Transverse colon (tissue), 4 donors: ENCODE measurements at places on chromosomes 1 and 21.

- no peak for DNase-seq
Observed at GRCh38 chr1:111814305-111814628, 58.6 kb downstream of the DDX20 start.

DNA sequence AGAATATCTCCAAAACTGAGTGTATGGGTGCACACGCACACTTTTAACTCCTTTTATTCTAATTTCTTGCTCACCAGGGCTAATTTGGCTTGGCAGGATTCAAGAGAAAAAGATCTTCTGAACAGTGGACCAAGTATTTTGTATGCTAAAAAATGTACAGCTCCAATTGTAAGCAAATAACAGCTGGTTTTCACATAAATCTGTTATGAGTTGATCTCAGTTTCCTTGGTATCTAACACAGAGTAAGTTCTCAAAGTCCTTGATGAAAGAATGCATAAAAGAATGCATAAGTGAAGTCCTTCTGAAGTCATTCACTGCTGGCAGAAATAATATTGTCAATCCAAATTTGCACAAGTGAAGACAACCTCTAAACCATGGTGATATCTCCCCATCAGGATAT, 213.0 kb downstream of the OMA1 start:
- no peak for DNase-seq

DNA sequence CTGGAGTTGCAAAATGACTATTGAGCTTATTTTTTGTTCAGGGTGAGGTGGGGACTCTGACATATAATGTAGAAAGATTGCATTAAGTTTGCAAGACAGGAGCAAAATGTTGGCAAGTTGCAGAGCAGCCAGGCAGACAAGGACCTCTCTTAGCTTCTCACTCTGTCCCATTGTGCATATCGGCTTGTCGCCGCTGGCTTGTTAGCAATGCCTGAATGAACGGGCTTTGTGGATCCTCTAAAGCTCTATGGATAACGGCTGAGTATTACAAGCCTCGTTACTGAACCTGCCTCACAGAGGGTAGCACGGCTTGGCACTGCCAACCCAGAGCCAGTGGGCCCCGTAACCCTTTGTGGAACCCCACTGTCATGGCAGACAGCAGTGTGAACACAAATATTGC, 68.4 kb downstream of the TNR start:
- no peak for DNase-seq

DNA sequence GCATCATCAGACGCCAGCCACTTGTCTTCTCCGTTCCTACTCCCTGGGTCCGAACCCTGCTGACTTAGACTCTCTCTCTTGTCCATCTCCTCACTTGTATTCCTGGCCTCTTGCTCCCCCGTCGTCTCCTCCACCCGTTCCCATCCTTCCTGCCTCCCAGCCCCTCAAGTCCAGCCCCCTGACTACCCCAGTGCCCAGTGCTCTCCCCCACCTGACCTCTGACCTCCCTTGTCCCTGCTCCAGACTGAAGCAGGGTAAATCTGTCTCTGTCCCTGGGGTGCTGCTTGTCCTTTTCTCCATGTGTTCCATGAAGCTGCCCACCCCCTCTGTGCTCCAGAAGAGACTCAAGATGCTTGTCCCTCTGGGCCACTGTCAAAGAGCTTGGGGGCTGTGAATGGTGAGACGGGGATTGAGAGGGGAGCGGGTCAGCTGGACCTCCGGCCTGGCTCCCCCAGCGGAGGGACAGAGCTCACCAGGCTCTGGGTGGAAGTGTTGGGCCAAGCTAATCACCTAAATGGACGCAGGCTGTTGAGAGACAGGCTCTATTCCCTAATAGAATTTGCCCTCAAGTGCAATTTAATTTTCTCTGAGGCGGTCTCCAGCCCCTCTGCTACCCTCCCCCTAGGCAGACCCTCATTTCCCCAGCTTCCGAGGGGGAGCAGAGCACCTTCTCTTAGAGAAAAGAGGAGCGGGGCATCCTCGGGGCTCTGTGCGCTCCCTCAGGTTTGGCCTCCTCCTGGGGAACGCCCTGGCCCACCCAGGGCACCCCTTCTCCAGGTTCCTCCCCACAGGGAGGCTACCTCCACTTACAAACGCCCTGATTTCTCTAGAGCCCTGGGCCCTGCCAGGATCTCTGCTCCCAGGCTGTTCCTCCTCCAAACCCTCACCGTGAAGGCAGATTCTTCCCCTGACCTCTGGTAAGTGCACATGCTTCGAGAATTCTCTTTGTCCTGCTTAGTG, 11.0 kb upstream of the LHX4 start:
- no peak for DNase-seq

GRCh38 chr1:224116131-224116530, 2.2 kb downstream of the FBXO28 start:
- DNase-seq, result no peak

DNA sequence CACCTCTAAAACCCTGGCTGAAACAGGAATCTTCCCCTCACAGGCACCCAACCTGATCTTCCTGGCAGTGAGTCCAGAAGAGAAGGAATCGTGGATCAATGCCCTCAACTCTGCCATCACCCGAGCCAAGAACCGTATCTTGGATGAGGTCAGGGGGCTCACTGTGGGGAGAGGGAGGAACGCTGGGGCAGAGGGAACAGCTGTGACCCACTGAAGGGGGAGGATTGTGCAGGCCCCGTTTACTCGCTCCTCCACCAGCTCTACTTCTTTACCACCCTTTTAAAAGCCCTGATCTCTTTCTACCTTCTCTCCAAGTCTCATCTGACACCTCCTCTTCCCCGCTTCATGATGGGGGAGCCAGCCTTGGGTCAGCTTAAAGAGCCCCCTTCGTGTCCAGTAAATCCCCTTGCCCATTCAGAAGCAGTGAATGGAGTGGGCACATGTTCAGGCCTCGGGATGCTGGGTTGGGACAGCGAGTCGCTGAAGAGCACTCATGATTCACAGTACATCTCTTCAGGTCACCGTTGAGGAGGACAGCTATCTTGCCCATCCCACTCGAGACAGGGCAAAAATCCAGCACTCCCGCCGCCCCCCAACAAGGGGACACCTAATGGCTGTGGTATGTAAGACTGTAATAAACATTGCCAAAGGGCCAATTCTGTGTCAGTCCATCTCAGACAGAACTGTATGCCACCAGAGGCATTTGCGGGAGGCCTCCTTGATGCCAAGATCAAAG, 7.3 kb downstream of the PLEKHO1 start:
- DNase-seq, result no peak

DNA sequence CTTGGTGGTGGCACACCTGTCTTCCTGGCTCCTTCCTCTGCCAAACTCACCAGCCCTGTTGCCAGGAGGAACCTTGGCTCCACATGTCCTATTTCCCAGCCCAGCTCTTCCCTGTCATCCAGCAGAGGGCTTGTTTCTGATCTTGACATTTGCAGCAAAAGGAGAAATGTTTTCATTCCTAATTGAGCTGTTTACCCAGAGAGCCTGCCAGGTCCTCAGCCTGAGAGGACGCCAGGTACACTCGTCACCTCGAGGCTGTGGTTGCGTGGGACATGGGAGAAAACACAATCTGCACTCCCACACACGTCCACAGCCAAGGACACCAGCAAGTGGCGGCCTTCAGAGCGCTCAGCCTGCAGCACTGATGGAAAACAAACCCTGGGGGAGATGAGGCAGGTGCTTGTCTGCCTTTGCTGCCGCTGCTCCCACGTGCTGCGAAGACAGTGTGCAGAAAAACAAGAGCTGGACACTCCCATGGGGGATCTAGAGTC, 132.8 kb upstream of the CD34 start:
- no peak for DNase-seq

GRCh38 chr1:58809325-58810010, 25.6 kb upstream of the JUN start:
- DNase-seq, result no peak

DNA sequence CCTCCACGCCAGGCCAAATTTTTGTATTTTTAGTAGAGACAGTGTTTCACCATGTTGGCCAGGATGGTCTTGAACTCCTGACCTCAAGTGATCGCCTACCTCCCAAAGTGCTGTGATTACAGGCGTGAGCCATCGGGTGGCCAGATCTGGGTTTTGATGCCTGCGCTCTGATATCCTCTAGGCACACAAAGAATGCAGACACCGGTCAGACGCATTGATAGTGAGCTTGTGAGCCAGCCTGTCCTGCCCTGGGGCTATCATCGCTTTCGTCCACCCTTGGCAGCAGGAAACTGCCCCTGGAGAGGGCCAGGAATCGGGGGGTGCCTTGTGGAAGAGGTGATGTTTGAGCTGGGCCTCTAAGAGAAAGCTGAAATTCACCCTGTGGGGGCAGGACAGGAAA, 4.0 kb downstream of the FBLIM1 start:
- DNase-seq, result no peak

DNA sequence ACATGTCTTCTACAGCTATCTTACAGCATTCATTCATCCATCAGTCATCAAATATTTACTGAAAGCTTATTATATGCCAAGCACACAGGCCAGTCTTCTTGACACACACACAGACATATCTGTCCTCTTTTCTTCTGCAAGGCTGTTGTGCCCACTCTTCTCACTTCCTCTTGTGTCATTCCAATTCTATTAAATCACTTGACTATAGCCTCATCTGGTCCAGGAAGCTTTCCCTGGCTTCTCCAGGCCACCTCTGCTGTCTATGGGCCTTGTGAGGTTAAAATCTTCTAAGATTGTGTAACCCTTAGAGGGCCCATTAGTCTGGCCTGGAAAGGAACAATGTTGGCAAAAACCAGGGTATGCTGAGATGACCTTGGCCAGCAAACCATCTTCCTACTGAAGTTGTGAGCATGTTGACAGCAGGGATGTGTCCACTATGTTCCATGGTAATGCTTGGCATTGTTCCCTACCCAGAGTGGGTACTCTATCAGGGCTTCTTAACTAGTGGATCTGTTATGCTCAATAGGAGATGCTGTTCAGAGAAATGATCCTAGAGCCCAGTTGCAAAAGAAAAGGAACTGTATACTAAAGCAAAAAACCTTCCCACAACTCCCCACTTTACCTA, 5.3 kb downstream of the TRAF3IP3 start:
- no peak for DNase-seq

DNA sequence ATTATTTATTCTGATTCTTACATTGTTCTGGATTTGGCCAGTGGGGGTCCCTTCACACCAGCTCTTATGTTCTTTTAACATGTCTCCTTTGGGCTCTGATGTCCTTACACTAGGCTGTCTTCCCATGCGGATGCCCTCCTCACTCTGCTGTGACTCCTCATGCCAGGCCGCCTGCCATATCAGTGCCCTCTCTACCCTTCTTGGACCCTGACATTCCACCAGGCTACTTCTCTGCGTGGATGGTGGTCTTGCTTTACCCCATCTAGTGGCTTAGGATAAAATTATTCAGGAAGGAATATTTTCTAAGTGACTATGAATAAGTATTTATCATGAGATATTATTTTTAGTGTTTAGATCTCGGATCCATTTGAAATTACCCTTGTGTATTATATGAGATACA, 21.2 kb downstream of the ATF6 start:
- DNase-seq, result no peak

- no peak for DNase-seq
Observed at GRCh38 chr1:230281556-230281955, 144.6 kb downstream of the PGBD5 start.

DNA sequence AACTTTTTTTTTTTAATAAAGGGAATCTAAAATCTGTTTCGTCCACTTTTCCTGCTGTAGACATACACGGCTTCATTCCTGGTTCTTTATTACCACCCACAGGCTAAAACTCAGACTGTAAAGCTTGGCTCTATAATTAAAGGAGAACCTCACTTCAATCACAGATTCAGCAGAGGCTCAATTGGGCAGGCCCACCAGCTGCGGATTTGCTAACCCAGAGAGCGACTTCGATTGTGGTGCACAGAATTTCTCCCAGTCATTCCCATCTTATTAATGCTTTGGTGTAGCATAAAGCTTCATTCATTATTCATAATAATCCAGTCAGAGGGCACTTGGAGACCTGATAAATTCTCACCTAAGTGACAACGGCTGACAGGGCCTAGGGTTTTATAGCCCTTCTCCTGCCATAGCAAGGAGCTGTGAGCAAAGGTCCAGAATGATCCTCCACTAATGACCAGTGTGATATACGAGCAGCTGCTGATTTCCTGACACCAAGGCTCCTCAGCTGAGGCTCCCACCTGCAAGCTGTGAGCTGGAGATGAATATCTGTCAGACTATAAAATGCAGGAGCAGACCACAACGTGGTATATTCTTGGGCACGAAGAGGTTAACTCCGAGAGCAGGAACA, 149.0 kb downstream of the ATP6V1G3 start:
- DNase-seq, result no peak
